ENCODE measurements at places on chromosomes 1 and 21.

DNA sequence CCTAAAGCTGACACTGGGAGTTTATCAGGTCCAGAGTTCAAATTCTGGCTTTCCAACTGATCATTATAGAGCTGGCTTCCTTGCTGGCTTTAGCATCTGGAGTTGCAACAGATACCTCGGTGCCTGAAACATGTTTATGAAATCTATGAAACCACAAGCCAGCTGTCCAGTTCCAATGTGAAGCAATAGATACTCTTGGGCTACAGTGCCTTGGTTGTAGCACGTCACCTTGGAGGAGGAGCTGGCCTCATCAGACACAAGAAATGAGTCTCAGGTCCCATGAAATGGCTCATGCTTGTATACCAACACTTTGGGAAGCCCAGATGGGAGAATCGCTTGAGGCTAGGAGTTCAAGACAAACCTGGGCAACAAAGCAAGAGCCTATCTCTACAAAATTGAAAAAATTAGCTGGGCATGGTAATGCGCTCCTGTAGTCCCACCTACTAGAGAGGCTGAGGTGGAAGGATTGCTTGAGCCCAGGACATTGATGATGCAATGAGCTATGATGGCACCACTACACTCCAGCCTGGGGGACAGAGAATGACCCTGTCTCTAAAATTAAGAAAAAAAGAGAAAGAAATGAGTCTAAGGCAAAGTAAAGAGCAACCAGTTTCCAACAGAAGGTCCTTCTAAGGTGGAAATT lies 132.5 kb upstream of the ZNF648 start:
- no peak for DNase-seq

- no peak for DNase-seq
Measured at GRCh38 chr1:31662463-31662862, 17.8 kb upstream of the PEF1 start.

GRCh38 chr1:61387829-61388228 lies 305.5 kb downstream of the NFIA start:
- DNase-seq, result no peak

DNA sequence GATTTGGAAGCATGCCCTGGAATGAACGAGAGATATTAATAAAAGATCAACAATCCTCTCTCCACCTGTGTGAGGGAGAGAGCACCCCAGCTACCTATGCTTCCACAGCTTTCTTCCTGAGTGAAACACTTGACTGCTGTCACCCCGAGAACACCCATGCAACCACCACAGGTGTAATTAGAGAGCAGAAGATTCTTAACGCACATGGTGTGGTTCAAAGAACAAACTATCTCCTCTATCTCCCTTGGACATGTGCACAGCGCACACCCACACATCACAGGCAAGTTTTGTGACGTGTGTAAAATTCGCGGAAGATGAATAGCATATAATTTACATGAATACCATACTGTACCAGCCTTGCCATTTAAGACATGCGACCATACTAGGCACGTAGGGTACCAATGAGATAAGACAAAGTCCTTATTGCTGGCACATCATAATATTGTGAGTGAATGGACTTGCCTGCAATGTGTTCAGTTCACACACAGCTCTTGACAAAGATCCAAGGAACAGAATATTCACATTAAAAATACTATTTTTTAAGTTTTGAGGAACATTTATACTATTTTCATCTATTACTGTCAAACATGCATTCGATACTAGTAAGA lies 11.6 kb downstream of the ERRFI1 start:
- DNase-seq, result no peak

- DNase-seq, result no peak
Measured at GRCh38 chr1:83807231-83807630, 191.7 kb downstream of the TTLL7 start.

DNA sequence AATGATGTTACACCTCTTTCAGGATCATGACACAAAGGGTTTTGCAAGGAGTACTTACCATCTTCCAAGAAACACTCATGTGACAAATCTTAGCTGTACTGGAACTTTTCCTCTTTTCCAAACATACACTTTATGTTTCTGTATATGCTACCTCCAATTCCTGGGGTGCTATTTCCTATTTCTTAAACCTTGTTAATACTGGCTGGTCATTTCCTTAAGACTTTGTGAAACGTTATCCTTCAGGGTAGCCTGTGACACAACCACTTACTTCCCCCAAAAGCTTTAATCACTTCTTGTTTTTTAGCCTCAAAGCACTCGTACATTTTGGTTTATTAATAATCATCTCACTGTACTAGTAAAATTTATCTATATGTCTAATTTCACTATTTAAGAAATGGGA lies 39.4 kb downstream of the OR10Z1 start:
- DNase-seq, result no peak

DNA sequence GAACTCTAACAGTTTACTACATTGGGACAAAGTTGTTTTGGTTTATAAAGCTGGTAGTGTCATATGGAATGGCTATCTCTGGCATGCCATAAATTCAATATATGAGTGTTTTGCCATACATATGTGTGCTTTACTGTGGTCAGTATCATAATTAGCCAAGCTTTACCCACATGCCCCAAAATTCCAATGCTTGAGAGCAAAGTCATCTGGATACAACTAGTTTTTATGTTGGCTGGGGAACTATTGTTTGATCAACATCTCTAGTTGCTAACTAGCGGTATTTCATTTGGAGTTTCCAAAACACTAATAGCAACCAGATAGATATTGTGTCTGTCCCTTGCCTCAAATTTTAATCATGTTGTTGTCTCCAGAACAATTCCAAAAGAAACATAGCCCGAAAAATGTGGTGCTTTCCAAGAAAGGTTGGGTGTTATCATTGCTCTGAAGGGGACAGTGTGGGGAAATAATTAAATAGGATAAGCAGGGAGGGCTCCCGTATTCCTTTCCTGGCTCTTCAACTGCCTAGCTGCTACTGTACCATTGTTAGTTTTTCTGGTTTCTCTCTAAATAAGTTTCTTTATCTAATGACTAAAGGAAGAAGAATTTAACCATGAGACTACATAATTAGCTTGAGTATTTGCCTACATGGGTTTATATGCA lies 136.1 kb downstream of the TGFB2 start:
- DNase-seq, result no peak

GRCh38 chr1:82445132-82445531 lies 644.4 kb downstream of the ADGRL2 start:
- DNase-seq, result no peak

DNA sequence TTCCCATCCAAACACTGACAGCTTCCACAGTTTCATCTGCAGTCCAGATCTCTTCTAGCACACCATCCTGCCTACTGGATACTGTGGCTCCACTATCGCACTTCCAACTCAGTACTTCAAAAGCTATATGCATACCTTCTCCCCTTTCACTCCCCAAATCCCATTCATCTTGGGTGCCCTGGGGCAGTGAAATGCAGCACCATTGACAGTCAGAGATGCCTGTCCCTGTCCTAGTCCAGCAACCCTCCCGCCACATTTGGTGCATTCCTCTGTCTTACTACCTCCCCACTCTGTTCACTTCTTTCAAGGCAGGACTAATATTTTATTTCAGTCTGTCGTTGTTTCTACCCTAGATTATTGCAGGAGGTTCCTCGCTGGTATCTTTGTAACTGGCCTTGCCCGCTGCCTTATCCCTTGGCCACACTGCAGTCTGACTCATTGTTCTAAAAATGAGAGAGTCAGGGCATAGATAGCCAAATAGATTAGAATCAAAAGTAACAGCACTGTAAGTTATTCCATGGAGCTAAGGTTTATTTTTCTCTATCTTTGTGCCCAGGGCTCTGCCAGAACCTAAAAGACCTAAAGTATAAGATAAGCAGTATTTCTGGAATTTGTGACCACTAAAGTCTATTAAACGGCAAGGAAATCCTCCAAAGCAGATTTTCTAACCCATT lies 96.7 kb downstream of the ESRRG start:
- DNase-seq, result no peak

DNA sequence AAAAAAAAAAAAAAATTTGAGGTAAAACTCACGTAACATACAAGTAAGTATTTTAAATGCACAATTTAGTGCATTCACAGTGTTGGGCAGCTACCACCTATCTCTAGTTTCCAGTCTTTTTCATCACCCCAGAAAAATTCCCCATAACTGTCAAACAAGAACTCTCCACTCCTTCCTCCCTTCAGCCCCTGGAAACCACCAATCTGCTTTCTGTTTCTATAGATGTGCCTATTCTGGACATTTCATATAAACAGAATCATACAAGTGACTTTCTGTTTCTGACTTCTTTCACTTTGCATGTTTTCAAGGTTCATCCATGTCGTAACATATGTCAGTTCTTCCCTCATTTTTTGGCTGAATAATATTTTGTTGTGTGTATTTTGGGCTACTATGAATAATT lies 24.9 kb upstream of the ETS2 start:
- DNase-seq, result no peak

- DNase-seq, result no peak
Measured at GRCh38 chr1:5002676-5003075, 348.3 kb downstream of the AJAP1 start.

GRCh38 chr1:226233293-226233692 lies 9.8 kb downstream of the MIXL1 start:
- no peak for DNase-seq

DNA sequence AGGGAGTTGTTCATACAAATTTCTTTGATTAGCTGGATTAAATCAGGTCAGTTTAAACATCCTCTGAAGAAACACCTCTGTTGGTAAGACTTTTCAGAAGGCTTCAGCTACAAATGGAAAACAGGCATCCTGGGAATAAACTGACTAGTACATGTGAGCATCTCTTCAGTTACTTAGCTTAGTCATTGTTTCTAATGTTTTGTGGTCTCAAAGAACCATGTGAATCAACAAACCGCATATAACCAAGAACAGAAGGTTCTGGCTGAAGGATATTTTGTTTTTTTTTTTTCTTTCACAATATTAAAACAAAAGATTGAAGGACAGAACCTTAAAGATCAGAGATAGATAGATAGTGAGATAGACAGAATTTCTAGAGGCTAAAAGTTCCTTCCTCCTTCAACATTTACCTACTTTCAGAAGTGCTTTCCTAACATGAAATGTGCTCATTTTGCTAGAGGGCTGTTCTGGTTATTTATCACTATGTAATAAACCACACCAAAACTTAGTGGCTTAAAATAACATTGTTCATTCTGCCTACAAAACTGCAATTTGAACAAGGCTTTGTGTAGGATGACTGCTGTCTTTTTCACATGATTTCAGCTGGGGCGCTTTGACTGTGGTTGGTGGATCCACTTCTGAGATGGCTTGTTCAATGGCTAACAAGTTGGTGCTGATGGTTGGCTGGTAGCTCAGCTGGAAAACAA lies 119.8 kb upstream of the PTGFR start:
- DNase-seq, result no peak

DNA sequence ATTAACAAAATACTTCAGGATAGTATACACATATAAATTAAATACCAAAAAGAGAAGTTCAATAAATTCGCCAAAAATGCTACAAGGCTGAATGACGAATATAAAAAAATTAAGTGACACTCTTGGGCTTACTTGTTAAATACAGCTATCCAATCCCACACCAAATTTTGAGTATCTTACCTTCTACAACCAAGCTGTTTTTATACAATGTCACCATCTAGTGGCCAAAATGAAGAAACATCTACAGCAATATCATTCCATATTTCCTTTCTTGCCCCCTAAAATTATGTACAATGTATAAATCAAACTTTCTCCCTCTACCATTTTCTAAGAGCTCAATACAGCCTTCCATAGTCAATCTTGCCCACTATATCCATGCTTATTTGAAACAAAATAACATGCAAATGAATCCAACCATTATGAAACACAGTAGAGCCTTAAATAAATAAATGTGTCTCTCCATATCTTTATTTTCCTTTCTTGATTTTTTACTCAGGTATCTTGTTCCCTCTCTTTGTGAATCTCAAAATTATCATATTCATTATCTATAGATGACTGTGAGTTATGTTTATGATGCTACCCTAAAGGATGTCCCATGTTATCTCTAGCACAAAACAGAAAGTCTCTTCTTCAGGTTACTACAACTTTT lies 86.3 kb downstream of the ACBD6 start:
- peak; percentile 48 for DNase-seq

DNA sequence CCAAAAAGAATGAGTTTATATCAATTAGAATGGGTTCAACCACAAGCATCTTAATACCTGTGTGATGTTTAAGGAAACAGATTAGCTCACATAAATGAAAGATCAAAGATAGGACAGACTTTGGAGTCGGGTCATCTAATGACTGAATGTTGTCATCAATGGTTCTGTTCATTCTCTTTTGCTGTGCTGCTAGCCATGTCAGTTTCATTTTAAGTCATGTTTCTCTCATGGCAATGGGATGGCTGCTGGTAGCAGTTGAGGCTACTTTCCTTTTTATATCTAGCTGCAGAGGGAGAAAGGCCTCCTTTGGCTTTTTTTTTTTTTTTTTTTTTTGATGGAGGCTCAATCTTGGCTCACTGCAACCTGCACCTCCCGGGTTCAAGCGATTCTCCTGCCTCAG lies 86.9 kb upstream of the SPAG17 start:
- DNase-seq, result no peak

DNA sequence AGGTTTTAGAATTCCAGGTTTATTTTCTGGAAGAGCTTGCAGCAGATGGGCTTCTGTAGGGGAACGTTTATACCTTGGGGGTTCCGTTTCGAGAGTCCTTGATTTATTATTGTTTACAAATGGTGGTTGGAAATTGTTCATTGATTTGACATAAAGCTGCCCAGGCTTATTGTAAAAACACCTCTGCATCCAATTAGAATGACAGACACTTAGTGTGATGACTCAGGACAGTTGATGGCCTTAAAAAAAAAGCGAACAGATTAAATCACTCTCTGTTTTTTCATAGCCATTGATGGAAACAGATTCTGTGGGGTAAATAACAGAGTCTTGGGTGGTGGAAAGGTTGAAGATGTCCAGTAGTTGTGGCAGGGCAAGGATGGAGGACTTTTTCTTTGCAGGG lies 35.4 kb downstream of the GALNT2 start:
- no peak for DNase-seq

GRCh38 chr1:236142253-236143103 lies at the start of gene GPR137B:
Gene GPR137B (plus strand): TSS chr1:236142539. CDS start chr1:236142623, 84 bp downstream.
- DNase-seq, result peak; percentile 81

- no peak for DNase-seq
Measured at GRCh38 chr1:47784497-47784822, 212.7 kb downstream of the TRABD2B start.

- DNase-seq, result no peak
Measured at GRCh38 chr1:59180735-59181134, 116.2 kb upstream of the FGGY start.

DNA sequence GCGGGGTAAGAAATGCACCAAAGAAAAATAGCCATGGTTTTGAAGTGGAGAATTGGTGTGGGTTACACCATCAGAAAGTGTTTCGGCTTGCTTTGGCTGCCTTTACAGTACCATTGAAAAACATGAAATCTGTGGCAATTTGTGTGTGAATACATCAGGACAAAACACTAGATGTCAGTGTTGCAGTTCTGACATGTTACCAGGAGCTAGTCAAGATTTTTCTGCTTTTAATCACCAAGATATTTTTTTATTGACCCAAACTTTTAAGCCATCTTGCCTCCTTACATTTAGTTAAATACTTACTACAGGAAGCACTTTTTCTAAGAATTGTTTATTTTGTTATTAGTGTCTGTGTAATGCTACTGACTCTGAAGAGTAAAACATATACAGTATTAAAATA lies 14.3 kb downstream of the RRP15 start:
- peak; percentile 20 for DNase-seq

Data from RWPE1 (cell line).